ENCODE measurements at places on chromosomes 13 and 19.

GRCh38 chr13:108895220-108895704, 265.9 kb downstream of the MYO16 start:
- peak; percentile 63 for DNase-seq

GRCh38 chr13:72678312-72678711, 49.1 kb downstream of the MZT1 start:
- DNase-seq = no peak

- no peak for DNase-seq
These were observed 1.7 kb downstream of the TSSK6 start for GRCh38 chr19:19513682-19514081.

GRCh38 chr13:45295536-45295935, 45.4 kb downstream of the TPT1 start:
- DNase-seq = no peak

DNA sequence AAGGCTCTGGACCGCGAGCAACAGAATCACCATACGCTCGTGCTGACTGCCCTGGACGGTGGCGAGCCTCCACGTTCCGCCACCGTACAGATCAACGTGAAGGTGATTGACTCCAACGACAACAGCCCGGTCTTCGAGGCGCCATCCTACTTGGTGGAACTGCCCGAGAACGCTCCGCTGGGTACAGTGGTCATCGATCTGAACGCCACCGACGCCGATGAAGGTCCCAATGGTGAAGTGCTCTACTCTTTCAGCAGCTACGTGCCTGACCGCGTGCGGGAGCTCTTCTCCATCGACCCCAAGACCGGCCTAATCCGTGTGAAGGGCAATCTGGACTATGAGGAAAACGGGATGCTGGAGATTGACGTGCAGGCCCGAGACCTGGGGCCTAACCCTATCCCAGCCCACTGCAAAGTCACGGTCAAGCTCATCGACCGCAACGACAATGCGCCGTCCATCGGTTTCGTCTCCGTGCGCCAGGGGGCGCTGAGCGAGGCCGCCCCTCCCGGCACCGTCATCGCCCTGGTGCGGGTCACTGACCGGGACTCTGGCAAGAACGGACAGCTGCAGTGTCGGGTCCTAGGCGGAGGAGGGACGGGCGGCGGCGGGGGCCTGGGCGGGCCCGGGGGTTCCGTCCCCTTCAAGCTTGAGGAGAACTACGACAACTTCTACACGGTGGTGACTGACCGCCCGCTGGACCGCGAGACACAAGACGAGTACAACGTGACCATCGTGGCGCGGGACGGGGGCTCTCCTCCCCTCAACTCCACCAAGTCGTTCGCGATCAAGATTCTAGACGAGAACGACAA, 1.8 kb downstream of the PCDH17 start:
- DNase-seq = no peak

DNA sequence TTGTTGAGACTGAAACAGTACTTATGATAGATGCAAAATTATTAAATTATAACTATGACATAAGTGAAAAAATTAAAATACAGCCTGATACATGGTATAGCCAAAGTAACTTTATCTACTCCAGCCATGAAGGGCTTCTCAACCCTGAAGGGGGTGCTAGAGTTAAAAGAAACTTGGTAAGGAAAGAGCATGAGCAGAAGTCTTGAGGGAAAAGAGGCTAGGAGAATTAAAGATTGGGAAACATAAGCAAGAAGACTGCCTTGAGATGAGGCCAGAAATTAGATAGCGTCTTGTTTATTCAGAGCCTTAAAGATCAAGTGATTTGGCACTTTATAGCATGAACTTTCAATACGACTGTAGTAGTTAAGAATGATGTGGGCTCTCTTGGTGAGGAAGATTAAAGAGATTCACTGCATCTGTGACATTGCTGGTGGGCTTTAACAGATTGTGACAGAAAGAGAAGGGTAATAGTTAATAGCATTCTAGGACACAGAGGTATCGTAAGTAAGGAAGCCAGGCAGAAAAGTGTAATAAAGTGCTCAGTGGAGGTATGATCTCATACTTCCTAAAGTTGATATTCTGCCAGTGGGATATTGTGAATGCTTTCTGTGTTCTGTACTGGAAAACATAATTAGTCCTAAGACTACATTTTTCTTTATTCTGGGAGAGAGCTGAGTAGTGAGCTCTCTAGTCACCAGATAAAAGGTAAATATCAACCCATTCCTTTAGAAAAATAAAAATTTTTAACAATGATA, 385.4 kb upstream of the PRR20A start:
- peak; percentile 15 for DNase-seq

- DNase-seq = no peak
These were observed 27.0 kb downstream of the ARID3A start for GRCh38 chr19:952680-953444.

- no peak for DNase-seq
These were observed 22.6 kb upstream of the USP12 start for GRCh38 chr13:27194209-27194608.

GRCh38 chr13:99626461-99627082, 125.3 kb downstream of the TM9SF2 start:
- no peak for DNase-seq

GRCh38 chr19:50893047-50893736, 18.0 kb downstream of the KLK4 start:
- peak; percentile 37 for DNase-seq

- DNase-seq = peak; percentile 53
These were observed 1.3 kb upstream of the GNG7 start for GRCh38 chr19:2703691-2704216.

DNA sequence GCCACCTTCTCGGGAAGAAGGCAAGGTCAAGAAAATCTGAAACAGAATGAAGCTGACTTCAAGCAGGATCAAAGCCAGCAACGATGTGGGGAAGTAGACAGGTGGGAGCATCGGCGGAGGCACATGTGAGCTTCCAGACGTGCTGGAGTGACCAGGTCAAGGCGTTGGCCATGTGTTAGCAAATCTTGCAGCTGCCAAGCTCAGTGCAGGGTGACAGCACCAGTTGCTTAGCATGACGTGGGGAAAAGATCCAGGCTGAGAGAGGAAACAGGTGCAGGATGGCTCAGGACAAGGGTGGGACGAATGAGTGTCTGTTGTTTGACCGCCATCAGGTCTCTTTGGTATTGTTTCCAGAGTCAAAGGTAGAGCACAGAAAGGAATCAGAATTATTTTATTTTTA, 92.3 kb downstream of the TNFSF13B start:
- no peak for DNase-seq

- DNase-seq = peak; percentile 55
These were observed 17.6 kb downstream of the LIG1 start for GRCh38 chr19:48152551-48152950.

DNA sequence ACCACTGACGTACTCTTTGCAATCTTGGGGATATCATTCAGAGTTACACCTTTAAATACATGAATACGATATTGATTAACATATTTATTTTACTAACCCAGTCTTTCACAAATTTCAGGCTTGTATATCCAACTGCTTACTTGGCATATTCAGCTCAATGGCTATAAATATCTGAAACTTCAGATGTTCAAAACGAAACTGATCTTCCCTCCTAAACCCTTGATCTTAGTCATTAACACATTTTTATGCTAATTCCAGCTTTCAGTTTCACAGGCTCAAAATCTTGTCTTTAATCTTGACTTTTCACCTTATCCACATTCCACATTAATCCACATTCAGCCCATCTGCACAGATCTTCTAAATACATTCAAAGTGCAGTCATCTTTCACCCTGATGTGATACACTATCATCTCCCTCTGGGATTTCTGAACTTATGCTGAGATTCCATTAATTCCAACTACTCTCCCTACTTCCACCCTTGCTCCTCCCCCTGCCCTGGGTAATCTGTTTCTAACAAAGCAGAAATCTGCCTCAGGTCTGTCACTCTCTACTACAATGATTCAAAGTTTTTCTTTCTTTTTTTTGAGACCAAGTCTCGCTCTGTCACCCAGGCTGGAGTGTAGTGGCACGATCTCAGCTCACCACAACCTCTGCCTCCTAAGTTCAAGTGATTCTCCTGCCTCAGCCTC, 387.2 kb downstream of the GPC5 start:
- DNase-seq = no peak

DNA sequence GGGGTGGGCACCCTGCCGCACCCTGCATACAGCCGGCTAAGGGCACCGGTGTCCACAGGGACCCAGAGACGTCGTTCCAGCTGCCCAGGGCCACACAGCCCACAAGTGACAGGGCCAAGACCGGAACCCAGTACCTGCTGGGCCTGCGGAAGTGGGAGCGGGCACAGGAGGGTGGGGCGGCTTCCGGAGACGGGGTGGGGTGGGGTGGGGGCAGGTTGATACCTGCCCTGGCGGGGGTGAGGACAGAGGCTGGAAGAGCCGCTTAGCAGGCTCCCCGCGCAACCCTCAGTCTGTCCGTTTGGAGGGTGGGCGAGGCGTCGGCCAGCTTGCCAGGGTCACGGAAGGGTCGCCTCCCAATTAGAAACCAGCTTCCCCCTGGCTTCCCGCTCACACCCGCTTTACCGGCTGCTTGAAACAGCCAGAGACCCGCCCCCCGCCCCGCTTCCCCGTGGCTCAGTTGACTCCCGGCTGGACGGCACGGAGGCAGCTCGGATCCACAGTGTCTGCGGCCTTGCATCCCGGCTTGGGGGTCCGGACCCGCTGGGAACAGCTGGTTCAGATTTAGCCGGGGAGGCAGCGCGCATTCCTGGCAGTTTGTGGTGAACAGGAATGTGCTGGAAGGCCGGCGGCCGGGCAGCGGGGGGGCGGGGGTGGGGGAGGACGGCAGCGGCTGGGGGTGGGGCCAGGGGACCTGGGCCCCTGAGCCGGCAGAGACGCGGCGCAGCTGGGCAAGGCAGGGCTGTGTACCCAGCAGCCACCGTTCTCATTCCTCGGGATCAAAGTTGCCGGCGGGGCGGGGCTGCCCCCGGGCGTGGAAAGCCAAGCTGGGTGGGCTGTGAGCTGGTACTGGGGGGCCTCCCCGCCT, 1.9 kb downstream of the CNN2 start:
- peak; percentile 85 for DNase-seq

DNA sequence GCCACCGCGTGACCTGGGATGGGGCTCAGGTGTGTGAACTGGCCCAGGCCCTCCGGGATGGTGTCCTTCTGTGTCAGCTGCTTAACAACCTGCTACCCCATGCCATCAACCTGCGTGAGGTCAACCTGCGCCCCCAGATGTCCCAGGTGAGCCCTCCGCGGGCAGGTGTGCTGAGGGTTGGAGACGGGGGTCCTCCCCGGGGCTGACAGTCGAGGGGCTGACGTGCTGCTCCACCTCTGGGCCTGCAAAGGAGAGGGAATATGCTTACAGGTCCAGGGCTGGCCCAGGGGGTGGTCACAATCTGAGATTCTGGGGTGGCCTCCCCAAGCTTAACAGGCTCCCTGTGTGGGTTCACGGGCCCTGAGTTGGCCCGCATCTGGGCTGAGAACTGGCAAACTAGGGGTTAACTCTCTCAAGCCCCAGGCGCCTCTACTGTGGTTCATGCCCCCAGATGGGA, 386 bp downstream of the VAV1 start:
- no peak for DNase-seq

DNA sequence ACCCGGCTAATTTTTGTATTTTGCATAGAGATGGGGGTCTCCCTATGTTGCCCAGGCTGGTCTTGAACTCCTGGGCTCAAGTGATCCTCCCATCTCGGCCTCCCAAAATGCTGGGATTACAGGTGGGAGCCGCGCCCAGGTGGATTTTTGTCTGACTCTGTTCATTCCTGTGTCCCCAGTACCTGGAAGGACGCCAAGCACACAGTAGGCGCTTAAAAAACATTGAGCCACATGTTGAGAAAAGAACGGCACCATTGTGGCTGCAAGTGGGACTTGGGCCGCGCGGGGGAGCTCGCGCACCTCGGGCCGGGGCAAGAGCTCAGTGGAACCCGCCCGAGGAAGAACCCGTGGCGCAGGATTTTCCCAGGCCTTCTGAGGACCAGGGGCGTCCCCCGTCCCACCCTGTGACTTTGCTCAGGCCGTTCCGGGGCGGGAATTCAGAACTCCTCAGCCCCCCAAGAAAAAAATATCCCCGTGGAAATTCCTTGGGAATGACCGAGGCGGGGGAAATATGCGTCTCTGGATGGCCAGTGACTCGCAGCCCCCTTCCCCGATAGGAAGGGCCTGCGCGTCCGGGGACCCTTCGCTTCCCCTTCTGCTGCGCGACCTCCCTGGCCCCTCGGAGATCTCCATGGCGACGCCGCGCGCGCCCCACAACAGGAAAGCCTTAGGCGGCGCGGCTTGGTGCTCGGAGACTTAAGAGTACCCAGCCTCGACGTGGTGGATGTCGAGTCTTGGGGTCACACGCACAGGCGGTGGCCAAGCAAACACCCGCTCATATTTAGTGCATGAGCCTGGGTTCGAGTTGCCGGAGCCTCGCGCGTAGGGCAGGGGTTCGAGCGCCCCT, 1.4 kb upstream of the ICAM1 start:
- DNase-seq = peak; percentile 81

DNA sequence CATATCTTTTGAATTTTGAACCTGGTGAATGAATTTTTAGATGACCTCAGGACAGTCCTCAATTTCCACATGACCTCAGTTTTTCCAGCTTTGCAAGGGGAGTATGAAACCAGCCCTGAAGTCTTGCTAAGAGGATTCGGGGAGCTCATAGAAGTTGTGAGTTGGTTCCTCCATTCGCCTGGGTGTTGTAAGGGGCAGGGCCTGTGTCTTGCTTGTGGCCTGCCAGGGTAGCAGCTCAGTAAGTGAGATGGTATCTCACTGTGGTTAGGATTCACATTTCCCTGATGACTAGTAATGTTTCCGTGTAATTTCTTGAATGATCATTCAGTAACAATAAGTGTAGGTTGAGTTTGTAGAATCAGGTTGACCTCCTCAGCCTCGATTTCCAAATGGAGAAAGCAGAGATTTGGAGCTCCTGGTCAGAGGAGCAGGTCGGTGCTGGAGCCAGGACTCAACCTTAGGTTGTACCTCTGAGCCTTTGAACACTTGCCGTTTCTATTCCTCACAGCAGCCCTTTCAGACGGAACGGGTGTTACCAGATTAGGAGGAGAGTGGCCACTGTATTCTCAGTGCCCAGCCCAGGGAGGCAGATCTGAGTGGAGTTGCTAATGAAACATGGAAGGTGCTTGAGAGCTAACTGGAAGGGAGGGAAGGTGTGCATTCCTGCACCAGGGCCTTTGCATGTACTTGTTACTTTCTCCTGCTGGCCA, 14.6 kb downstream of the NACC1 start:
- DNase-seq = no peak

DNA sequence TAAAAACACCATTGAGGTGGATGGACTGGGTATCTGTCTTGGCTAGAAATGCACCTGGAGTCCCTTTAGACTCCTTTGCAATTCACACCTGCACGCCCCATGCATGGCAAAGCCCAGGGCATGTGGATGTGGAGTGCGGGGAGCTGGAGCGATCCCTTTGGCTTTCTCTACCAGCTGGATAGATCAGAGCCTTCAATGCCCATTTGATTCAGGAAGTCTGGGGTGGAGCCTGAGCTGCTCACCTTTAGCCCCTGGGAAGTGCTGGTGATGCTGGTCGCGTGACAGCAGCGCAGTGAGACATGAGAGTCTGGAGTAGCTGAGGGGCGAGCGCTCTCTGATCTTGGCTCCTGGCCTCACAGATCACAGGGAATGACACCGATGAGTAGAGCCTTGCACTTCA, 4.8 kb upstream of the ZNF536 start:
- DNase-seq = no peak

GRCh38 chr19:15216363-15216762, 15.6 kb upstream of the NOTCH3 start:
- no peak for DNase-seq
